Astrocyte (in vitro differentiated cells and primary cell): ENCODE measurements at places on chromosomes 7 and 10.
A peak's percentile ranks its signal among the peaks of the same experiment; 100 is the strongest.

- no peak for DNase-seq
Measured at GRCh38 chr10:18008986-18009385, 57.3 kb downstream of the SLC39A12 start.

DNA sequence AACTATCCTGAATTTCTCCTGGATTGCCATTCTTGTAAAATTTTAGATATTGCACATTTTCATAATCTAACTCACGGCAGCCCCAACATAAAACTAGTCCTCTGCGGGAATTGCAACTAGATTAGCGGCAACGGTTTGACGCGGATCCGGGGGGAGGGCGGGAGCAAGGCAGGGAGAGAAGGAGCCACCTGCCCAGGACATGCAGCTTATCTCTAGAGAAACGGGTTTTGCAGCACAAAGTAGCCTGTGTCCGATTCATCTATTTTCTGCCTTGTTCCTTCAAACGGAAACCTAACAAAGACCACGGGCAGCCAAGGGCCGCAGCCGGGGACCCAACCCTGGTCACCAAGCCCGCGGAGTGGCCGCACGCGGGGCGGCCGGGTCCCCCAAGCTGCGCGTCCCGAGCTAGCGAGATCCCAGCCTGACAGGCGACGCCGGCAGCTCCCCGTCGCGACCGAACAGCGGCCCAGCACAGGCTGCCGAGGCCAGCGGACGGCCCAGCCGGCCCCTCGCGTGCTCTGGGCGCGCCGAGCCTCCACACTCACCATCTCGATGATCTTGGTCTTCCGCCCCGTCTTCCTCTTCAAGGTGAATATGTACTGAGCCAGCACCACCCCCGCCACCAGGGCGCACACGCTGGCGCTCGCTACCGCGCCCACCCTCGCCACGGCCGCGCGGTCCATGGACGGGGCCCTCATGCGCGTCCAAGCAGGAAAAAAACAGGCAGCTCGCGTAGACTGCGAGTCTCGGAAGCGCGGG is at the start of gene NT5C3A:
Gene NT5C3A (minus strand): TSS at position 754 of the 759 bp plus-strand sequence. CDS start 71 bp downstream, at position 683.
- no peak for DNase-seq

GRCh38 chr7:16915405-16915804 is 33.6 kb upstream of the AGR3 start:
- peak; percentile 96 for DNase-seq

DNA sequence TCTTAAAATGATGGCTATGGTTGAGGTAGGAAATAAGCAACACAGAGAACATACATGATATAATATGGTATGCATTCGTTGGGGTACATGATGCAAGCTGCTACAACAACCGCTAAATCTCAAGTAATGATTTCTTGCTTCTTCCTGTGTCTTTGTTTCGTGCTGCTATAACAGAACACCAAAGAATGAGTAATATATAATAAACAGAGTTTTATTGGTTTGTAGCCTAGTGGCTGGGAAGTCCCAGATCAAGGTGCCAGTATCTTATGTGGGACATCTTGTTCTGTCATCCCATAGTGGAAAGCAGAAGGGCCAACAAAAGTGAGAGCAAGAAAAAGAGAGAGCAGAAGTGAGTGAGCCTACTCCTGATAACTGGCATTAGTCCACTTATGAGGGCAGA is 689.7 kb downstream of the SUGCT start:
- DNase-seq = no peak

DNA sequence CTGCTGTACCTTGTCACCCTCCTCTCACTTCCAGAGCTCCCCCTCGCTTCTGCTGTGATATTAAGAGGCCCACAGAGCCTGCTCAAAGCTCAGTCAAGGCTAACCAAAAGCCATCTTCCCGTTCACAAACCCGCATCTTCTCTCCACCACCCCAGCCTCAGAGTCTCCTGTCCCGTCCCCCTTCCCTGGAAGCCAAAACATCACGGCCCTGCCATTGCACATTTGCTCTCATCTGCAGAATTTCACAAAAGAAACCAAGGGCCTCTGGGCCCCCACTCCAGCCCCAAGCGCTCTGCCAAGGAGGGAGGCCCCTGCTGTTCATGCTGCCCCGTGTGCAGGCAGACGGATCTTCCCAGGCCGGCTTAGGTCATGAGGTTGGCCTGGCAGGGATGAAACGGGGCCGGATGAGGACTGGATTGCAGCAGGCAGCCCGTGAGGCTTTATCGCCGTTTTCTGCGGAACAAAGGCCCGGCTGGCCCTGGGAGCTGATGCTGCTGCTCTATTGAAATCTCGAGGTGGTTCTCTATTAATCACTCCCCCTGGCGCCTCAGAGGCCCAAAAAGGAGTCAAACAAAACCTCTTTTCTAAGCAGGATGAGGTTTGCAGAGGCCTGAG is 31.6 kb upstream of the FOXK1 start:
- DNase-seq = peak; percentile 34

DNA sequence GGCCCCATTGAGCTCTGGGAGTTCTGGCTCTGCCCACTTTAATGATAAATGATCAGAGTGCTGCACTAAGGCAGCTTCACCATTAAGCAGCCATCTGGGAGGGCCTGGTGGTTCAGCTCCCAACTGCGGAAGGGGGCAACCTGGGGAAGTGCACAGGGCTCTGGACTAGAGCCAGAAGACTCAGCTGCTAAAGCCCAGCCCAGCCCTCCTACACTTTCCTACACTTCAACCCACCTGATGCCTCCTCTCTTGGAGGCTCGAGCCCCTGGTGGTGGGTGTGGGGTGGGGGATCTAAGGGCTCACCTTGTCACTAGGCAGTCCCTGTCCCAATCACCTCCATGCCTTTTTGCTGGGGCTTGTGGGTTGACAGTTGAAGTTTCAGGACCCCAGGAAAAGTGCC is 60.6 kb upstream of the ANTXRL start:
- no peak for DNase-seq

GRCh38 chr7:1800902-1801301 is 130.8 kb downstream of the ELFN1 start:
- DNase-seq = no peak

GRCh38 chr10:11936389-11937152 is 106.0 kb downstream of the UPF2 start:
- no peak for DNase-seq

- no peak for DNase-seq
Measured at GRCh38 chr7:66950311-66950710, 29.3 kb downstream of the TMEM248 start.

DNA sequence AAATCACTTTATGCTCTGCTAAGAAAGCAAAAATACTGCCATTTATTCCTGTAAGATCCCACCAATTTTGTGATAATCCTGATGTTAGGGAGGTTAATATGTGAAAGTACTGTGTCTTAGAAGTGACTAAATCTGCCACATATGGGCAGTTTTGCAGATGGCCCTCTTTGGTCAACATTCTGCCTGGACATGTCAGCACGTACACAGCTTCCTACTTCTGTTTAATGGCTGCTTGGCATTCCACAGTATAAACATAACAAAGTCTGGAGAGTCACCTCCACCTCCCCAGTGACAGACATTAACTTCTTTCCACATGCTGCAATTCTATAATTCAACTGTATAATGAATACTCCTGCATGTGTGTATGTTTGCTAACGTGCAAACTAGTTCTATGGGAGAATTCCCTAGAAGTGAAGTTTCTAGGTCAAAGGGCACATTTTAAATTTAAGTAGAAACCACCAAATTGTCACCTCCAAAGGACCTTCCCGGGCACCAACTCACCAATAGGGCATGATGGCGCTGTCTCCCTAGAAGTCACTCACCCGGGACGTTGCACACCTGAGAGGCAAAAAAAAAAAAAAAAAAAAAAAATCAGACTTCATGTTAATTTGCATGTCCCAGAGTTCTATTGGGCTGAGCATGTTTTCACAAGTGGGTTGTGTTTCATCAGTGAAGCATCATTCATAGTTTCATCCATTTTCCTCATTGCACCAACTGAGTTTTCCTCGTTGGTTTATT is 38.9 kb downstream of the MKI67 start:
- DNase-seq = no peak

- DNase-seq = no peak
Measured at GRCh38 chr7:16851829-16852228, 30.0 kb downstream of the AGR3 start.

DNA sequence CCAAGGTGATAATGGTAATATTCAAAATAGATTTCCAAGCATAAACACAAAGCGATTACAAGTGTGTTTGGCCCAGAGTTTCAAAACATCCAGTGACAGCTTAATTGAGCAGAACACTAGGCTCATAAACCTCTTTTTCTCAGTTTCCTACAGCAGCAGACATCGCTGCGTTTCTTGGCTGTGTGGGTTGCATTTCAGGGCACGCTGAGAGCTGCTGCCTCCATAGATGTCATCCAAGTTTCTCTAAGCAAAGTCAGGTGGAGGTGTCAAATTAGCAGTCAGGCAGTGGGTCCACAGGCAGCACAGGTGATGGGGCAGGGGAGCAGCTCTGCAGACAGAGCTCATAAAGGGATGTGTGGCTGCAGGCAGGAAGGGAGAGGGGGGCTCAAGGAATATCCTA is 50.5 kb upstream of the COL13A1 start:
- no peak for DNase-seq

DNA sequence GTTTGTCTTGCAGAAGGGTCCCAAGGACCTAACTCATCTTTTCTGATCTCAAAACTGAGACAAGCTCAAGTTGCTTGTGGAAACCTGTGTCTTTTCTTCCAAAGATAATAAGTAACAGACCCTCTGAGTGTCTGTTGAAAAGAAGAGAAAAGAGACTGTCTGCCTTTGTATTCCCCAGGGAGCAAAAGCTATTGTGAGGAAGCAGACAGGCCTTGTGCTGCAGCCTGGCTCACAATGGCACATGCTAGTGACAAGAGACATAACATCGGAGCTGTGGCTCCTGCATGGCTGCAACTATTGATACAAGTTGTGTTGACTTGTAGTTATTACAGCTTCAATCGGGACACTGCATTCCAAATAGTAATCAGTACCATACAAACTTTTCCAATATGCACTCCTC is 202.9 kb downstream of the DKK1 start:
- no peak for DNase-seq

DNA sequence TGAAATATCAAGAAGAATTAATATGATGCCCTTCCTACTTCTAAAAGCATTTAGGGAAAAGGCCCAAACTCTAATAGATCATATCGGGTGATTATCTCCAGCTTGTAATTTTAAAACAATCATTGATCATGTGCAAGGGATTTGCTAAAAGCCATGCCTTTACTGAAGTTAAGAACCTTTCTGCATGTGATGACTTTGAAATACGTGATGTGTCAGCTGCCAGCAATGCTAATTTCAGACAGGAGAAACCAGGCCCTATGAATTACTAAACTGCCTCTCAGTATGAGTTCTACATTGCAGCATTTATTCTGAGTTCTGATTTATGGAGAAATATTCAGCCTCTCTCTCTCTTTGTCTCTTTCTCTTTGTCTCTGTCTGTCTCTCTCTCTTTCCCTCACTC is 203.6 kb upstream of the AKR1E2 start:
- no peak for DNase-seq

DNA sequence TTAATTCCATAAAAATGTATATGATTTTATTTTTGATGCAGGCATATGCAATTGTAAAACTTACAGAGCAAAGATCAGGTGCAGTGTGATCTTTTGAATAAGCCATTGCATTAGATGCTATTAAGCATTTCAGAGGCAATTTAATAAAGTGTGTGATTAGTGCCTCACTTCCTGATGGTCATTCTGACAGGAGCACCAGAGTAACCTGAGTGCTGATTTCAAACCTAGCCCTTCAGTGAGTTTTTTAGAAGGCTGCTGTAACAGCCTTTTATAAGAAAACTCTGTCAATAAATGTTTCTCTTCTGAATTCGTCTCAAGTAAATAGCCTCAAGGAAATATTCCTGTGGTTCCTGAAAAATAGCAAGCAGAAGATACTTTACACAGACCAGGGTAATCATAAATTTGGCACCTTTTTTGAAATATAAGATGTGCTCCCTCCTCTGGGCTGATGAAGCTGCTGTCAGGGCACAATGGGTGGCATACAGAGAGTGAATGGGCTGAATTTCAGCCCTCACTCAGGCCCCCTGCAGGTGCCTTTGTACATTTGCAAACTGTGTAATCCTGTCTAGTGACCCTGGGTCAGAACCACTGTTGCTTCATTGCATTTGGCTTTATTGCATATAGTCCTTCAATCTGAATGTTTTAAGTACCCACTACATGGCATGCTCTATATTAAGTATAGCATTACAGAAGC is 193.7 kb upstream of the CSTF2T start:
- DNase-seq = no peak

- peak; percentile 48 for DNase-seq
Measured at GRCh38 chr7:38211940-38212339, 33.9 kb downstream of the STARD3NL start.

GRCh38 chr7:23622506-23622925 is 25.3 kb downstream of the CCDC126 start:
- DNase-seq = peak; percentile 46

DNA sequence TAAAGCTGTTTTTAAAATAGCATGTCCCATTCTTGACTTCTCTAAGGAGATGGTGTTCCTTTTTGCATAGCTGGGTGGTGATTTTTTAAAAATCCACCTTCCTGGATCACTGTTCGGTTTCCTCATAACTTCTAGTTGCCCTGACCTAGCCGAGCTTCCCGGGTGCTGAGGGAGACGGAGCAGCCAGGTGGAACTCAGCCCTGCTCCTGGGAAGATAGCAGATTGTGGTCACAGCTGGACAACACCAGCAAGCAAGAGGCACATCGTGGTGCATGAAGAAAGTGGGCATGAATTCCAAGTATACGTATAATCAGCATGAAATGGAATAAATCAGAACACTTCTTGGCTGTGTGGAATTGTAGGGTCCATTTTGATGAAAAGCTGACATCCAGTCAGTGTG is 73.5 kb upstream of the RSU1 start:
- no peak for DNase-seq

- no peak for DNase-seq
Measured at GRCh38 chr10:388661-389045, 253.4 kb downstream of the ZMYND11 start.

DNA sequence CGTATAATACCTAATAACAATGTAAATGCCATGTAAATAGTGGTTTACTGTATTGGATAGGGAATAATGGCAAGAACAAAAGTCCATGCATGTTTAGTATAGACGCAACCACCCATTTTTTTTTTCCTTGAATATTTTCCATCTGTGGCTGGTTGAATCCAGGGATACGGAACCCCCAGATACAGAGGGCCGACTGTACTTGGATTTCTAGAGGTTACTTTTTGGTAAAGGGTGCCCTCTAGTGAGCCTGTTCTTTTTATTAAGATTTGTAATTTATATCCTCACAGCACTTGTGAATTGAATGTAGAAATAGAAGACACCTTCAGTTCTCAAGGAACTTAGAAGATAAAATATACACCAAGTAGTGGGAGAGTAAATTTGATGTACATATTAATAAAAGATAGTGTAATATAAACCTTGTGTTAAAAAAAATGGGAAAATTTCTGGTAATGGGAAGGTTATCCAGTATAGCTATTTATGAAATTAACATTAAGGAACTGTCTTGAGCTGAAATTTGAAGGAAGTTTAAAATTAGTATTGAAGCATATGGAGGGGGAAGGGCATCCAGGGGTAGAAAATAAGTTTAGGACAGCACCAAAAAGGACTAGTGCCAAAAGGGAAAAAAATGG is 32.0 kb downstream of the EXOC6 start:
- DNase-seq = peak; percentile 34

GRCh38 chr7:44195889-44196288 is 4.9 kb upstream of the YKT6 start:
- DNase-seq = no peak

- peak; percentile 63 for DNase-seq
Measured at GRCh38 chr7:111083413-111083812, 7.5 kb upstream of the LRRN3 start.

GRCh38 chr10:86265236-86265894 is 101.2 kb downstream of the GRID1 start:
- DNase-seq = no peak
